NCI-H2171 (cell line): ENCODE measurements at places on chromosomes 7 and 10.

DNA sequence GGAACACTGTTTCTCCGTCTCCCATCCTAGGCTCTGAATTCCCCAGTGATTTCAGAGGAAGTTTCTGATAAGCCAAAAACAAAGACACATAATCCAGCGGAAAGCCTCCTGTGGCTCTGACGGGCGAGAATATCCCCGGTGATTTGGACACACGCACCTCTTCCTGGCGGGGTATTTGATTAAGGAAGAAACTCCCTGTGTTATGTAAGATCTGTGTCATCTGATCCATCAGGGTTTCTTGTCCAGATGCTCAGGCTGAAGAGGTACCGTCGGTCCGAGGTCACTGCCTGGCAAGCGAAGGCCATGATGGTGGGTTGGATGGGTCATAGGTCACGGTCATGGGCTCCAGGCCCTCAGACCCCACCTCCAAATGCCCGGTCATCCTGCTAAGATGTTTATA, 39.6 kb upstream of the DNAJB6 start:
- no peak for DNase-seq

GRCh38 chr10:274866-275265, 139.6 kb downstream of the ZMYND11 start:
- no peak for DNase-seq

DNA sequence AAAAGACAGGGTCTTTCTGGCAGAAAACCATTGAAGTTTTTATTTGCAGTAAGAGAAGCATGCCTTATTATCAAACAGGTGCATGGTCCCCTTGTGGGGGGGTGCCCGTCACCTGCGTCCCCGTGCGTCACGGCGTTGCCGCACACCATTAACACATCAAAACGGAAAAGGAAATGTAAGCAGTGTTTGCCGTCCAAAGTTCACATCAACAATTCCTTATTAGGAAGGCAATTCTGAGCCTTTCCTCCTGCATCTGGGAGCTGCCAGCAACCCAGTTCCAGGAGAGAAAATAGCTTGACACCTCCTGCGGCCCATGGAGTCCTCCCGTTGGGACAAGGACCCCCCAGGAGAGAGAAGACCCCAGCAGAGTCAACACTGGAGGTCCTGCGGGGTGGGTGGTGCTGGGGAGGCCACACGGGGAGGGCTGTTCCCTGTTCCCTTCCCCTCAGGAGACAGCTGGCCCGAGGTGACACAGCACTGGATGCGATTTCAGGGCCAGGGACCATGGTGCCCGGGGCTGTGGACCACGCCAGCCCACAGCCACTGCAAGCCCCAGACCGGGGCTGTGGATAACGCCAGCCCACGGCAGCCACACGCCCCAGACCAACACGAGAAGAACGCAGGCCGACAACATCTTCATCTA, 39.5 kb downstream of the DIP2C start:
- DNase-seq = no peak

DNA sequence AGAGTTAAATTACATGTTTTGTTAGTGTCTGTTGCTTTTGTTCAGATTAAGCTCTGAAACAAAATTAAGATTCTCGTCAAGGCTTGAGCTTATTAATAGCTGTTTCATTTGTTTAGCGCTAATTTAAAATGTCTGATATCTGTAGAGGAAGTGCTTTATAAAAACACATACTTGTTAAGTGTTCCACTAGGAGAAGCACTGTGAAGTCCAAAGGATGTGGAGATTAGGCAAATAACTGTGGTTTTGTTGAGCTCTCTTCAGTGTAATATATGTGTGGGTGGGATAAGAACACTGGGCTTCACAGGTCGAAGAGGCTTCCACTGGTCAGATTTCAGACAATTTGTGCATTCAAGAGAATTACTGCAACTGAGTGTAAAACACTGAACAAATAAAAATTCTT, 242.0 kb downstream of the AUTS2 start:
- no peak for DNase-seq

- DNase-seq = no peak
These were observed 815 bp downstream of the CCSER2 start for GRCh38 chr10:84329196-84329611.
